ENCODE measurements at places on chromosomes 1 and 21.

- no peak for DNase-seq
These were observed 28.0 kb downstream of the SYDE2 start for GRCh38 chr1:85172684-85173337.

GRCh38 chr1:228416217-228416933 lies at the start of gene TRIM17:
Gene TRIM17 (minus strand): TSS chr1:228416861. CDS start chr1:228415072, 1,789 bp downstream.
- peak; percentile 59 for DNase-seq

GRCh38 chr1:21042929-21043605 lies 133.6 kb downstream of the EIF4G3 start:
- no peak for DNase-seq

DNA sequence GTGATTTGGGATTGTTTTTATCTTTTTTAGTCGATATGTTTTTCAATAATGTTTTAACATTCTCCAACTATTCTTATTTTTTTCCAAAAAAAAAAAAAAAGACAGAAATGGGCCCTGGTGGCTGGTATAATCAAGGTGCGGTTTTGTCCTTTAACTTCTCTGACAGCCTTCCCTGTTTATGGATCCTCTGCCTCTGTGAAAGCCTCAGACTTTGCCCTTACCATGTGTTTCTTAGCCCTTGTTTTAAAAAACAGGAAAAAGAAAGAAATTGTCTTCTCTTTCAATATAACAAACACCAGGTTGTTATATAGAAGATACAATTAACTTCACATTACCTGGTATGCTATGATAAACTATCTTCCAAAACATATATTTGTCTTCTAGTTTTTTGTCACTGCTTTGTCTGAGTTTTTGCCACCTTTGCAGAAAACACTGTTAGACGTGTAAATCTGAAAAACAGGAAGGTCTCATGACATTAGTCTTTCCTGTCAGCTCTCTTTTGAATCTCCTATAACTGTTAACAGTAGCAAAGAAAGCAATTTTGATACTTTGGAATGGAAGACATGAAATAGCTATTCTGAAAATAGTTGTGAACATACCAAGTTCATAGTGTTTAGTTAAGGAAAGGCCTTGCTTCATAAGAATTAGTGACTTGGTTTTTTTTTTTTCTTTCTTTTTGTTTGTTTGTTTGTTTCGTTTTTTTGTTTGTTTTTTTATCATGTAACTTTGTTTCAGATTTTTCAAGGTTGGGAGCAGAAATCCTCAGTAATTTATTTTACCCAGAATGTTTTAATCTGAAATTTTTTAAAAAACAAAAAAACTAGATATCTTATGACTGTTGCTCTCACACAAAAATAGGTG lies 31.7 kb upstream of the CACYBP start:
- no peak for DNase-seq

GRCh38 chr1:50453266-50453665 lies 30.0 kb upstream of the DMRTA2 start:
- no peak for DNase-seq

- DNase-seq, result no peak
These were observed 7.6 kb upstream of the LYST start for GRCh38 chr1:235874261-235874660.

- DNase-seq, result no peak
These were observed 8.7 kb upstream of the COL6A1 start for GRCh38 chr21:45972716-45973474.

- DNase-seq, result no peak
These were observed 14.7 kb downstream of the C1orf116 start for GRCh38 chr1:207017615-207018559.

DNA sequence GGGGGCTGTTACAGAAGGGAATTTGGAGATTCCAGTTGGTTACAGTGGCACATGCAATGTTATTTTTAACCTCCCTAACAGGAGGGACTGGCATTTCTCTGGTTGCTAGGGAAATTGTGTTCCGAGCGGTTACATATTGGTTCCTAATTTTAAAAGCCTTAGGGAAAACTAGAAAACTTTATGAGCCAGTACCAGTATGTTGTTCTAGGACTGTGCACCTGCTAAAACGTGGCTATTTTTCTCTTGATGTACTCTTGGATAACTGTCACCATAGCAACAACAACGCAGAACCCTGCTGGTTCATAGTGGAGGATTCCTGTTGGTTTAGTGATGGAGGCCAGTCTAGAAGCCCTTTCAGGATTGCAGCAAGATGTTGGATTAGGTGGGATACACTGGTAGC lies 68.9 kb upstream of the PGBD5 start:
- DNase-seq, result no peak

- no peak for DNase-seq
These were observed 6.8 kb upstream of the SLAMF9 start for GRCh38 chr1:159960721-159961381.

DNA sequence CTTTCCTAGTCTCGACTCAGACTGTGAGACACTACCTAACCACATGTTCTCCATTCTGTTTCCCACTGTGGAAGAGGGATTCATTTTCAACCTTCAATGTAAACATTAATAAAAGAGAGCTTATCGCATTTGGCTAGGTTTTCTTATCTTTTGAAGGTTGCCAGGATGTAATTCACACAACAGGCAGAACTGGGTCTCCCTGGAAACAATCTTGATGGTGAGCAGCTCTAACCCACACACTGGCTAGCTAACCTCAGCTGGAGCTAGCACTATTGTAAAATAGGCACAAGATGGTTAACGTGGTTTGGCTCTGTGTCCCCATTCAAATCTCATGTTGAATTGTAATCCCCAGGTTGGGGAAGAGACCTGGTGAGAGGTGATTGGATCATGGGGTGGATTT lies 75.1 kb downstream of the ZSCAN20 start:
- no peak for DNase-seq

DNA sequence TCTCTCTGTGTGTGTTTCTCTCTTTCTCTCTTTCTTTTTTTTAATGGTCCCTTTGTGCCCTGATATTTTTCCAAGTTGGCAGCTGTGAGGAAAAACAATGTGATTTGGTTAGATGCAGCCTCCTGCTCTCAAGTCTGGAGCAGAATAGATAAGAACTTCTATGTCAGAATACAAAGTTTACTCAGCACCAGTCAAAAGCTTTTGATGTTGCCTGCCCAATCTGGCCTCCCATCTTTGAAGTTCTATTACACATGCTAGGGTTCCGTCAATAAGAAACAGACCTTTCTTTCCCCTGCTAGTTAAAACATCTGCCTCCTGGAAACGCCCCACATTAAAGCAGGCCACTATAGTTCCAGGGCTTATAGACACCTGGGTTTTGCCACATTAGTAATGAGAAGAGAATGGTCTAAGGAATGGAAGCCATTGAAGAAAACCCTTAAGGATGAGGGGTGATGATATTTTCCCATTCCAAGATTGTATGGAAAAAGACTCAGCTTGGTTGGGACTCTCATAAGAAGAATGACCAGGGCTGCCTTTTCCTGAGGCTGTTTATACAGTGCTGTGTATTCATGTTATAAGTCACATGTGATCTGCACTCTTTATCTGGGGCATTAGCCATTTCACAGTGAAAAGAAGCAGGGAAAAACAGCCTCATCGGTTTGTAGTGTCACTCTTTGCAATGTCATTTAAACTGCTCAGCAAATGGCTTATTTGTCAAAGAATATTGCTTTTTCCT lies 414.7 kb upstream of the PROX1 start:
- no peak for DNase-seq

DNA sequence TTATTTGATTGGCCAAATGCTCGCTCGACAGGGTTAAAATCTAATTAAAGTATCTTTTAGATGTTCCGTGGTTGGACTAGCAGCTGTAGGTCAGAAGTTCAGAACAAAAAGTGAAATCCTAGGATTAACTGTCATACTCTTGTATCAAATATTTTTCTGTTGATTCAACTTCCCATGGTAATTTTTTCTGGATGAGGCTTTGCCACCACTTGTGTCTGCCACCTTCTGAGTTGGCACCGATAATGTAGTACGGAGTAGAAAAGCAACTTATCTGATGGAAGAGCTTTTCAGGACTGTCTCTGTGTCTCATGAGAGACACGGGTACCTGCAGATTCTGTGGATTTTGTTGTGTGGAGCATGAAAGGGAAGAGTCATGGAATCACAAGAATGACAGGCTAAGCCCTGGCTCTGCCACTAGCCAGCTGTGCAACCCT lies 44.6 kb upstream of the CNN3 start:
- no peak for DNase-seq

GRCh38 chr1:97101509-97101908 lies 379.9 kb downstream of the PTBP2 start:
- no peak for DNase-seq

GRCh38 chr1:244675167-244675566 lies 22.2 kb downstream of the DESI2 start:
- no peak for DNase-seq

DNA sequence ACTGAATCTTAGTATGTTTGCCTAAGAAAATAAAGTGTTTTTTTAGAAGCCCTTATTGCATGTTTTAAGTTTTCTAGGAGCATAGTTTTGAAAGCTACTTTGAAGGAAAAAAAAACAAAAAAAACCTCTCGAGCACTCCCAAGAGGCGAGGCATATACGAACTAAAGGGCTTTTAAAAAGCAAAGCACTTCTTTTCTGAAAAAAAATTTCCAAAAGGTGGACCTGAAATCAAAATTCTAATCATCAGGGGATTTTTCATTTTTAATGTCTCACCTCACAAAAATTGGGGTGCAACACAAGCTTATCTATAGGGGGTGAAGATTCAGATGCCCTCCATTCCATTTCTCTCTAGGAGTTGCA lies 594 bp downstream of the GLMN start:
- DNase-seq, result no peak

DNA sequence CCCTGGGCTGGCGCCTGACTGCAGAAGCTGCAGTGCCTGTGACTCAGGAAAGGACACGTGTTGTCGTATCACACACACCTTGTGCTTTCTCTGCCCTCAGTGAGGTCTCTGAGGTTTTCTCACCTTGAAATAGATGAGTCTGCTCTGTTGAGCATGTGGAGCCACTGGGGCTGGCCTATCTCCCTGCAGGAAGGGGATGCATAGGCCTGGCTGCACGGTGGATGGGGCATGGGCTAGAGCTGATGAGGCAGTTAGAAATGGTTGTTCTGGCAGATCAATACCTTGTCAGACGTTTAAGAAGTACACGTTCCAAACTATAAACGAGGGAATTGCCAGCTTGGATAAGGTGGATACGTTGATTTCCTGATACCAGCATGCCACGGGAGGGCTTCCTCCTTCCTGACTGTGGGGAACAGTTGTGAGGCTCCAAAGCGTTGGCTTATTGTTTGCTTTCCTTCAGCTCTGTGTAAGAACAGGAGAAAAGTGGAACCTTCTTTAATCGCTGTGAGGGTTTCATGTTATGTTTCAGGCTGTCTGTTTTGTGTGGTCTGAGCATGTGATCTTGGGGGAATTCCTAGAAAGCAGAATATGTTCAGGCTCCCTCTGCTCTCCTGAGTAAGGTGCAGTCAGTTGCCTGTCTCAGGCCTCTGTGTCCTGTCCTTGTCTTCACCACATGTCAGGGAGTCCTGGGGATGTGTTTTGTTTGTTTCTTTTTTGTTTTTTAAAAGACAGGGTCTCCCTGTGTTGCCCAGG lies 44.8 kb downstream of the PCNT start:
- DNase-seq, result peak; percentile 43

- DNase-seq, result no peak
These were observed 32.6 kb downstream of the CDCP2 start for GRCh38 chr1:54120018-54120697.

- no peak for DNase-seq
These were observed 1.1 kb upstream of the CD244 start for GRCh38 chr1:160863774-160864131.

DNA sequence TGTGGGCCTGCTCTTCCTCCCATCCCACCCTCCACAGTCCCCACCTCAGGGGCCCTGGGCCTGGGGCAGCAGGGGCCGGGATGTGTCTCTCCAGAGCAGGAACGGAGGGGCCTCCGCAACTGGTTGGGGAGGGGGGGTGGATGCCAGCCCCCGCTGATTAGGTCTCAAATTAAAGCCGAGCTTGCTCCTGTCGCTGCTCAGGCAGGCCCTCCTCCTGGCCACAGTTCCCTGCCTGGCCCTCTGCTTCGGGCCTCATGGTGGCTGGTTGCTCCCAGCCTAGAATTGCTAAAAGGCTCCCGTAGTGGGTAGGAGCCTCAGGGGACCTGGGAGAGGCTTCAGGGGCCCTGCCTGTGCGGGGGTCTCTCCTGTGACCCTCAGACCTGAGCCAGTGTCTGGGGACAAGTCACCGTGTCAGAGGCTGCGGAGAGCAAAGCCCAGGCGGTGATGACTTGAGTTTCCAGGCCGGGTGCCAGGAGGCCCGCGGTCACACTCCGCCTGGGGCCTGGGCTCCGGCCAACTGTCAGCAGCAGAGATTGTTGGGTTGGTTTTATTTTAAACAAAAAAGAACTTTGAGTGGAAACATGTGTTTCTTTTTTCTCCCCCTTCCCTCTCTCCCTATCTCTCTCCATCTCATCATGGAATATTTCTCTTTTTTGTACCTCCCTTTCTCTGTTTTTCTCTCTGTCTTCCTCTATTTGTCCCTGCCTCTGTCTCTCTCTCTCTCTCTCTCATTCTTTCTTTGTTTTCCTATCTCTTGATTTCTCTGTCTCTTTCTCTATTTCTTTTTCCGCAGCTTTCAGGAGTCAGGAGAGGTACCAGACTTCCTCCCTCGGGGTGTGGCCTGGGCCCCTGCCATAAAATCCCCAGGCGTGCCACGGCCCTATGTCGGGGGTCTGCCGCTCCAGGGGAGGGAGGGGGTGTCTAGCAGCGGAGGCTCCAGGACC lies 20.0 kb upstream of the EPHA2 start:
- DNase-seq, result no peak
